CD8-positive, alpha-beta memory T cell (primary cell): ENCODE measurements at places on chromosomes 7 and 10.

- no peak for DNase-seq
Measured at GRCh38 chr7:11833431-11833830, 1.4 kb upstream of the THSD7A start.

- no peak for DNase-seq
Measured at GRCh38 chr7:29609162-29610037, 45.8 kb downstream of the PRR15 start.

DNA sequence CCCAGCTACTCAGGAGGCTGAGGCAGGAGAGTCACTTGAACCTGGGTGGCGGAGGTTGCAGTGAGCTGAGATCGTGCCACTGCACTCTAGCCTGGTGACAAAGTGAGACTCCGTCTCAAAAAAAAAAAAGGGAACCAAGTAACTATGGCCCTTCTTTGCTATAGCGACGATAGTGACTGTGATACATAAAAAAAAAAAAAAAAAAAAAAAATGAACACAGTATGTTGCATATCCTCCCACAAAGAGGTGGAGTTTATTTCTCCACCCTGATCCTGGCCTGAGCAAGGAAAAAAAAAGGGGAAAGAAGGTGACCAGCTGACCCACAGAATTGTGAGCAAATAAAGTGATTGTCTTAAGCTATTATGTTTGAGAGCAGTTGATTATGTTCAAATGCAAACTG lies 42.3 kb upstream of the STEAP1B start:
- DNase-seq: no peak

GRCh38 chr7:69567800-69568199 lies 30.5 kb upstream of the AUTS2 start:
- no peak for DNase-seq

GRCh38 chr10:88507826-88508453 lies 75.2 kb downstream of the RNLS start:
- no peak for DNase-seq

- no peak for DNase-seq
Measured at GRCh38 chr7:101959342-101959741, 141.9 kb downstream of the CUX1 start.

- DNase-seq: no peak
Measured at GRCh38 chr10:35561715-35562114, 43.4 kb upstream of the GJD4 start.

DNA sequence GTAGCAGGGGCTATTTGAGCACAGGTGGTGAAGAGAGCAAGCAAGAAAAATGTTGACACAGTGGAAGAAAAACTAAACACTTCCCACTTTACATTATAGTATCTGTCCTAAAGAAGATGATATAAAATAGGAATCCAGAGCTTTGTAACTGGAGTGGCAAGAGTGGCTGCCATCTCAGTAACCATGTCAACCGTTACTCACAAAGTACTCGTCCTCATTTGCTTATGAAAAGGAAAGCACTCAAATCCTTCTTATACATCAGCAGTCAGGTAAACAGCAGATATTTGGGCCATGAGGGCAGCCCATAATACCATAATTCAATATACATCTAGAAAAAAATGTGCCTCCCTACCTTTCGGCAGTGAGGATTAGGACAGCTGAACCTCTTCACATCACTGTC lies 70.1 kb downstream of the RNF216 start:
- DNase-seq: no peak

DNA sequence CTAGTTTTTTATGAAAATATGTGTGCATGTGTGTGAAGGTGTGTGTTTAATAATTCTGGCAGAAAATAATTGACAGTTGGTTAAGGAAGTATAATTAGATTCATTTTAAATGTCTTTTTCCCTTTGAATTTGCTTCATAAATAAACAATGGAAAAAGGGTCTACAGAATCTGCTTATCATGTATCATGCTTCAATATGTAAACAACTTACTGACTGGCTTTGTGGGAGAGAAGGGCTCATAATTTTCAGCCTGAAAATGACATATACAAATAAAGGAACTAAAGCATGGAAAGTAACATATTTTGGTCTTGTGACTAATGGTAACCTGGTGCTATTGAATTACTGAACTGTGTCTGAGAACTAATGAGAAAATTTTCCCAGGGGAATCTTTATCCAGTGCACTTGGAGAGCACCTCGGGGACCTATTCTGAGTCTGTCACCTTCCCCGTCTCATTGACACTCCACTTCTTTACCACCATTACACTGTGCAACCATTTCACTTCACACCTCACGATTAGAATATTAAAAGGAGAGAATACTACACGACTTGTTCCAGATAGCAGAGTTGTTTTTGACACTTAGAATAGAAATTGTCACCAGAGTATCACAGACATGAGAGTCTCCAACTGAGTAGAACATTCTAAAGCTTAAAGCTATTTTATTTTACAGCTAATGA lies 298.6 kb downstream of the TFEC start:
- DNase-seq: no peak

DNA sequence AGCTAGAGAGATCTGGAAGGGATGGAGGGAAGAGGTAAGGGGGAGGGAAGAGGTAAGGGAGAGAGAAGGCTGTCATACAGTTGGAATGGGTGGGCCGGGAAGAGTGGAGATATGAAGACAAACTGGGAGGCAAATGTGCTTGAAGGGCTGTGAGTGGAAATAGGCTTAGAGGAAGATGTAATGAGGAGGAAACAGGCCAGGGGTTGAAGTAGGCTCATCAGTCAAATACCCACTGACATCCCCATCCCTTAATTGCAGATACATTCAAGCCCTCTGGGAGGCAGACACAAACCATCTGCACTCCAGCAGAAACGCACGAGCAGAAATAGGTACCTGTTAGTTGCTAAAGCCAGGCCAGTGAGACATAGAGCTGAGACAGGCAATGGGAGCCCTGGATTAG lies 2.1 kb downstream of the SYNPO2L start:
- DNase-seq: no peak

DNA sequence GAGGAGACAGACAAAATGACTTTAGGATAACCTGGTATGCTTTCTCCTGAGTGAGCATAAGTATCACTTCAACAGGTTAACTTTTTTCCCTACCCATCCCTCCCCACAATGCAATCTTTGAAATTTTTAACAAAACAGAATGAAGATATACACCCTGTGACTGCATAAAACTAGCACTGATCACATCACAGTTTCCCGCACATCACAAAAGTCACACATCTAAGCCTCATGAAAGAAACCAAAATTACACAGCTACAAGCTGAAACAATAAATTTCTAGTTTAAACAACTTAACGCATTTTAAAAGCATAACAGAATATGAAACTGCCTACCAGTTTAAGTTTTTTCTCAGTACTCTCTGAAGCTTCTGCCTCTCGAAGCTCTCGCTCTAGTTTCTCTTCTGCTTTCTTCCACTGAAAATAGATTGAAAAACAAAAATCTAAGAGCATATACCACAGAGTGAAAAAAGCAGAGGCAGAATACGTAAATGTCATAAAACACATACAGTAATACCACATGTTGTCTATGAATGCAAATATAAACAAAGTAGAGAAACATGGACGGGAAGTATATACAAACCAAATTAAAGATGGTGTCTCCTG lies 18.1 kb downstream of the NOC3L start:
- no peak for DNase-seq

DNA sequence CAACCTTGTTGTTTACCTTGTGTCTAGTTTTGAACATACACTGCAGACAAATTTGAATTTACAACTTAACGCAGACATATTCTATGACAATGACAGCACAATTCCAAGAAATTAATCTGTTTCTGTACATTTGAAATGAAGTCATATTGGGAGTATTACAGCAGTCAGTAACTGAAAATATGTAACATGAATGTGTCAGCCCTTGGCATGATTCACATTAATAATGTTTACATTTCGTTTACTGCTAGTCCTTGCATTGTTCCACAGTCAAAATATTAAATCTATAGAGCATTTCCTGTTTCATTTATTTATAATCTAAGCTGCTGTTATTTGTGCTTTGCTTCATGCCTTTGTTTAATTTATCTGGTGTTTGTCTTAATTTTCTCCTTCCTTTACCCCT lies 80.4 kb downstream of the NOC3L start:
- no peak for DNase-seq

DNA sequence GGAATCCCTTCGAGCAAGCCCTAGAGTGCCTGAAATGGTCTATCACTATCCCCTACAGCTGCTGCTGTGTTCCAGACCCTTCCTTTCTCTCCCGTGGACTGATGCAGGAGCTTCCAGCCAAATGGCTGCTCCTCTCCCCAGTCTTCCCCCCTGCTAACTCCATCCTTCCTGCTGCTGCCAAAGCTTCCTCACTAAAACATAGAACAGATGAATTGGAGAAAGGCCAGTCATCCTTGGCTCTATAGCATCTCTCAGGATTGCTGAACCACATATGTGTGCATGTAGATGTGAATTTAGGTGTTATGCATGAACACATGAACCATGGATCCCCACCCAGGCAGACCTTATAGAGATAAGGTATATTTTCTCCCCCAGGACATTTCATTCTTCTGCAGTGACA lies 60.7 kb downstream of the GPR26 start:
- DNase-seq: no peak
